ENCODE measurements at places on chromosomes 16 and 17.

- peak; percentile 78 for DNase-seq
These were observed 1.1 kb upstream of the ADCY7 start for GRCh38 chr16:50265260-50265659.

GRCh38 chr16:88706965-88707826 is 893 bp downstream of the CTU2 start:
- no peak for DNase-seq

DNA sequence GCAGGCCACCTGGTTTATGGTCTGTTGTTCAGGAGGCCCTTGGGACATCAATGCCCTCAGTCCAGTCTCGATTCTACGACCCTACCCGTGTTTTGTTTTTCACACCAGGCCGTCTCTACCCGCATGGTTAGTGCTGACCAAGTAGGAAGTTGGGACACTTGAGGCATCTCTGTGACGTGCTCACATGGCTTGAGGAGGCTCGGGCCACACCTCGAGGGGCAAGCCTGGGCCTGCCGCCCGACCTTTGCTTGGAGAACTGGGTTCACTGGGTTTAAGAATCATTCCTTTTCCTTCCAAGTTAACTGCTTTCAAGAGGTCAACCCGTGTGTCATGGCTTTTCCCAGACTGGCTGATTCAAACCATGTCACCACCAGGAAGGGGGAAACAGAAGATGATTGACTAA is 86.8 kb downstream of the CMIP start:
- no peak for DNase-seq

GRCh38 chr16:48157794-48158193 is 2.0 kb upstream of the ABCC12 start:
- no peak for DNase-seq

- no peak for DNase-seq
These were observed 163.7 kb downstream of the WSCD1 start for GRCh38 chr17:6233856-6234255.

- no peak for DNase-seq
These were observed 21.6 kb downstream of the TK2 start for GRCh38 chr16:66528294-66528693.

DNA sequence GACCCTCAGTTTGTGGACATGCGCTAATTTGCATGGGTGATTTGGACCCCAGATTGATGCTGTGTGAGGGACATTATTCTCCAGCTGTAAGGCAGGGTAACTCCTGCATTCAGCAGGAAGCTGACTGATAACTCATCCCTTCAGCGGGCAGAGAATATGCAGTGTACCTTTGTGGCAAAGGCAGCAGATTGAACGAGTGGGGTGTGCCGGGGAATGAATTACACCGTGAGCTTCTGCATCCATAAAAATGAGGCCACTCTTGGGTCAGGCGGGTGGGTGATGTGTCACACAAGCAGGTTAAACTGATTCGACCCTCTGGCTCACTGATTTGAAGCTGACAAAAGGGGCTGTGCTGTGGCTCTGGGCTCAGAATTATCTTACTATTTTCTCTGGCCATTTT is 128.9 kb upstream of the PMFBP1 start:
- DNase-seq = no peak

DNA sequence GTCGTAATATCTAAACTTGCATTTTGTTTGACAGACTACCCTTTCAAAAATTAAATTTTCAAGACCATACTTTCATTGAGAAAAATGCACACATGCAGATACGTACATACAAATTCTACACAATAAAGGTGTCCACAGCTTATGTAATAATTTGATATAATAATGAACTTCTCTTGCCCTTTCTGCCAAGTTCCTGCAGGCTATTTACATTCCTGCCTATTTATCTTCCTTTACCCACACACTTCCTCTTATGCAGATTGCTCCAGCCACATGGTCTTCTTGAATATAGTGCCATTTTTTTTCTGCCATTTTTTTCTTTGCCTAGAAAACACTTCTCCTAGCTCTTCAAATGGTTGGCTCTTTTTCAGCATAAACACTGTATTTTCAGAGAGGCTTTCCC is 826.9 kb upstream of the CDH8 start:
- DNase-seq = no peak

DNA sequence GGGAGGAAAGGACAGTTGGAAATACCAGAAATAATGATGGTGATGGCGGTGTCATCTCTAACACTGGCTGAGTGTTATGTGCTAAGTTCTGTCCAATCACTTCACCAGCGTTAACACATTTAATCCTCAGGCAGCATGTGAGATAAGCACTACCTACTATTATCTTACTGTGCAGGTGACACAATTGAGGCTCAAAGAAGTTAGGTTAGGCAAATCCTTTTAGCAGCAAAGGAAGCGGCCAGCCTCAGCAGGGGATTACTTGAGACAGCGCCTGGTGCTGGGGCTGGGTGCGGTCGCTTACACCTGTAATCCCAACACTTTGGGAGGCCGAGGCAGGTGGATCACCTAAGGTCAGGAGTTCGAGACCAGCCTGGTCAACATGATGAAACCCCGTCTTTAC is 18.7 kb upstream of the DHX8 start:
- no peak for DNase-seq

GRCh38 chr17:42474276-42474675 is 15.6 kb downstream of the ATP6V0A1 start:
- no peak for DNase-seq

DNA sequence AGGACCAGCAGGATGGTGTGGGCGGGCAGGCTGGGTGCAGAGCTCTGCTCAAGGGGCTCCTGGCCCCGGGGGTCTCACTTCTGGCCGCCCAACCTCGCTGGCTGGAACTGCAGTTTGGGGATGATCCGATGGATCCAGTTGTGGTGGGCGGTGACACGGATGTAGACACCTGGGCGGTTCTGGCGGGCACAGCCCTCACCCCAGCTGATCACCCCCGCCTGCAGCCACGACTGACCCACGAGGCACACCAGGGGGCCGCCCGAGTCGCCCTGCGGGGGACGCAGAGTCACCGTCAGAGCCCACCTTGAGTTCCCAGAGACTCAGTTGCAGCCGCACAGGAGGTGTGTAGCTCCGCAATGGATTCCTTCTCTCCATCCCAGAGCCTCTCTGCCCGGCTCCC is 7.5 kb downstream of the PRSS27 start:
- DNase-seq = no peak

- no peak for DNase-seq
These were observed 16.0 kb upstream of the ARL2BP start for GRCh38 chr16:57229079-57229478.

DNA sequence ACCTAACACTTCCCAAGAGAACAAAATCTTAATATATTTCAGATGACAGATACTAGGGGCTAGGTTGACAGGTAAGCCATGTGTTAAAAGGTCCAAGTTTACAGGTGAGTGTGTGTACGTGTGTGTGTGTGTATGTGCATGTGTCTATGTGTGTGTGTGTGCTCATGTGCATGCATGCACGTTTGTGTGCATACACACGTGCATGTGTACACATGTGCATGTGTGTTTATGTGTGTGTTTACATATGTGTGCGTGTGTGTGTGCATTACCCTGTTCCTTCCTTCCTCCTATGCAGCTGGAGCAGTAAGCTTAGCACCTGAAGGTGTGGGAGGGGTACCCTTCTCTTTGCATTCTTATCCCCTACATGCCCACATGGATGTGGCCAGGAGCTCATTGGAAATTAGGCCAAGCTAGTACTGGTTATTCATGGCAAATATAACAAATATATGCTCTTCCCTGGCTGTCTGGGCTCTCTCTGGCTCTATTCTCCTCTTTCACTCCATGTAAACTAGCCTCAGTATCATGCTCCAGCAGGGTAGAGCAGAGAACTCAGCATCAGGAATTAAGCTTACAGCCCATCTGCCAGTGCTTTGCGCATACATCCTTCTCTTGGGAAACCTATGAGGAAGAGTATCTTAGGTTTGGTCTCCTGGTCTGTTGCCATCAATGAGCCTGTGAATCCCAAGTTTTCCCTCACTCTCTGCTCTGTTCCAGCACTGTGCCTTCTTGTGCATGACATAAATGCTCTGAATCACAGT is 258.0 kb upstream of the MYOCD start:
- DNase-seq = no peak

DNA sequence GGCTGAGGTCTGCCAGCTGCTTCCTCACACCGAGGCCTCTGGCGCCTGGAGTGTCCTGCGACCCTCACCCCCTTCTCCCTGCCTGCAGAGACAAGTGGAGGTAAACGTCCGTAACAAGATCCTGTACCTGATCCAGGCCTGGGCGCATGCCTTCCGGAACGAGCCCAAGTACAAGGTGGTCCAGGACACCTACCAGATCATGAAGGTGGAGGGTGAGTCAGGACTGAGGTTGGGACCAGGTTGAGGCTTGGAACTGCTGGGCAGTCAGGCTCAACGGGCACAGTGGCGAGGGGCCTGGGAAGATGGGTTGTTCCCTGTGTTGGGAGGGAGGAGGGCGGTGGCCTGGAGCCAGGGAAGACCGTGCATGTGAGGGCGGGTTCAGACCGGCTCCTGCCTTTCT is 4.8 kb downstream of the HGS start:
- no peak for DNase-seq

DNA sequence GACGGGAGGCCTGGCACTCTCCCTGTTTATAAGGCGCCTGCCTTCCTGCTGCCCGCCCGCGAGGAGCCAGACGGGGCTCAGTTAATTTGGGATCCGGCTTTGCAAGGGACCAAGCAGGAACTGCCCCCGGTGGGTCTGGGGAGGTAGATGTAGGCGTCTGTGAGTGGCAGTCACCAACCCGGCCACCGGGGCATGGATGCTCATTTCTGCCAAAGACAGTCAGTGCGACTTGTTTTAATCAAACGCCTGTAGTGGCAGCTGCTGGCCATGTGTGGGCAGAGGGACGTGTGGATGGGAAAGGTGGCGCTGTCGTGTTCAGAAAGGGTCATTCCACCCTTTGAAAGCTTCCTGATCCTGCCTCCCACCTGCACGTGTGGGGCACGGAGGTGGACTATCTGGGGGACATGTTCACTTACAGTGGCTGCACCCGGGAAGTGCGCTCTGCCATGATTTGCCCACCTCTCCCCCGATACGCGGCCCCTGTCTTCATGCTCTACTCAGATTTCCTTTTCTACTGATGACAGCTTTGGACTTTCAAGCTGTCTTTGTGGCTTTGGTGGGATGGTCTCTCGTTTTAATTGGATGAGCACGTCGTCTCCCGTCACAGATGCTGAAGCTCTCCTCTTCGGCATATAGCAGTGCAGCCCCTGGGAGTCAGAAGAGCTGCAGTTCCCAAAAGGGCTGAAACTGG is 60.3 kb upstream of the CIBAR2 start:
- peak; percentile 63 for DNase-seq

DNA sequence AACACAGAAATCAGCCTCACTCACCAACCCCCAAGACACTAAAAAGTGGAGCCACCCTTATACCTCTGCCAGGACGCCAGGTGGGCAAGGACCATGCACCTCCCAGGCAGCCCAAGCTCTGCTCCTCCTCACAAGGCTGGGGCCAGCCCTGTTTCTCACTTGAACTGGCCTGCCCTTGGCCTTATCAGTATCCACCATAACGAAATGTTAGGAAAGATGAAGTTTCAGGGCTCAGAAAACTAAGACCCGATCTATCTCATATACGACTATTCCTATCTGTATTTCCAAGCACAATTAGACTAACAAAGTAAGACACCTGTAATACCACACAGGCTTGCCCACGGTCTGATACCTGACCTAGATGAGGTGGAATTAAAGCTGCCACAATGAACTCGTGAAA is 6.9 kb downstream of the FBXO31 start:
- DNase-seq = no peak

- DNase-seq = no peak
These were observed 1.7 kb upstream of the MYL4 start for GRCh38 chr17:47207143-47208067.

- DNase-seq = no peak
These were observed 62.1 kb downstream of the CRISPLD2 start for GRCh38 chr16:84881702-84882521.

- DNase-seq = no peak
These were observed 84.0 kb upstream of the NOL11 start for GRCh38 chr17:67633751-67634211.

GRCh38 chr17:58302171-58302918 is 21.6 kb upstream of the MPO start:
- no peak for DNase-seq

GRCh38 chr16:23867566-23867965 is 31.8 kb downstream of the PRKCB start:
- no peak for DNase-seq

GRCh38 chr17:55996826-55997225 is 156.4 kb upstream of the ANKFN1 start:
- DNase-seq = no peak
